ENCODE measurements at places on chromosomes 1 and 21.

DNA sequence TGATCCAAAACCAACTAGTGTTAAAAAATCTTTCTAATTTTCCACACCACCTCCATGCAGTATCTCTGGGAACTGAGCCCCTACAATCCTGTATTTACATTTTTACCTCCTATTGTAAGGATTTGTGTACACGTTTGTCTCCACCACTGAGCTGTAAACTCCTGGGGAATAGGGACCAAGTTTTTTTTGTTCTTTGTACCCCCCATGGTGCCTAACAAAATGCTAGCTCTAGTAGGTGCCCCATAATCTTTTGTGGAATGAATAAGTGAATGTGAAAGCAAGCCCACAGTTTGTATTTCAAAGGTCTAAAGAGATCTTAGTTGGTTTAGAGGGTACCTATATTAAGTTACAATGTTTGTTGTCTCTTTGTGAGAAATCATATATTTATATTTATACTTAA, 879 bp upstream of the WLS start:
- DNase-seq = no peak

GRCh38 chr1:16718908-16719533, 21.3 kb upstream of the RNU1-4 start:
- no peak for DNase-seq

DNA sequence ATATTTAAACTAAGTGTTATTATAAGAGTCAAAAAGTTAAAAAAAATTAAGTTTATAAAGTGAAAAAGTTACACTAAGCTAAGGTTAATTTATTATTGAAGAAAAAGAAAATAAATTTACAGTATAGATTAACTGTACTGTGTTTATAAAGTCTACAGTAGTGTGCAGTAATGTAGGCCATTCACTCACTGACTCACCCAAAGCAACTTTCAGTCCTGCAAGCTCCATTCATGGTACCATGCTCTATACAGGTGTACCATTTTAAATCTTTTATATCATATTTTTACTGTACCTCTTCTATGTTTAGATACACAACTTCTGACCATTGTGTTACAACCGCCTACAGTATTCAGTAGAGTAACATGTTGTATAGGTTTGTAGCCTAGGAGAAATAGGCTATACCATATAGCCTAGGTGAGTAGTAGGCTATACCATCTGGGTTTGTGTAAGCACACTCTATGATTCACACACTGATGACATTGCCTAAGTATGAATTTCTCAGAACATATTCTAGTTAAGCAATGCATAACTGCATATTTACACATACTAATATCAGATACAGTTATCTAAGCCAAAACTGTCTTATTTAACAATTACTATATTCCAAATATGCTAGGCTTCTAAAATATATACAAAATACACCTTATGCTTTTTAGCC, 80.6 kb upstream of the GFI1 start:
- no peak for DNase-seq

GRCh38 chr1:244782056-244782455, 53.4 kb upstream of the COX20 start:
- no peak for DNase-seq

DNA sequence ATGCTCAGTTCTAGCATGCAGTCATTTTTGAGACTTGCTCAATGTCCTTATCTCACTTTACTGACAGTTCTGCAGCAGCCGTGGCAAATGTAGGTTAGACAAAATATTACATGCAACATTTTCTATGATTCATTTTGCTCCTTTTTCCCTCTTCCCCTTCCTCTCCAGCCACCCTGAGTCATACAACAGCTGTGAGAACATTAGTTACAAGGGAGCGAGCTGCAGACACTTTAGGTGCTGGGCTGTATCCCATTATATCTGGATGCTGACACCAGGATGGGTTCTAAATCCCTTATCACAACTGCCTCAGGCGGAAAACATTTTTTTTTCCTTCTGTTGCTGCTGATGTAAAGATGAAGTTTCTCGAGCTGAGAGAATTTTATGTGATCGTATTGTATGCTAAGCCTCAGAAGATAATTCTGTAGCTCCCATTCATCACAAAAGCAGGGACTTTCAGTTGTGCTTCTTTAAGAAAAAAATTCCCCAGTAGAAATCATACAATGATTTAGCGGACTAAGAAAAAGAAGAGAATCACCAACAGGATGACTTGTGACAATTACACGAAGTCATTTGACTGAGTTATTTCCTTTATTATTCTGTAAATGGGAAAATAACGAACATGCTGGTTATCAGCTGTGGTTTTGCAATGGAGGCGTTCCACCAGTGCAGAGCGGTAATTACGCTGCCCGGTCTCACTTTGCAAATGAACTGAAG, 345.0 kb downstream of the DISC1 start:
- peak; percentile 32 for DNase-seq

GRCh38 chr1:227885135-227885647, 62.5 kb downstream of the WNT9A start:
- DNase-seq = no peak

DNA sequence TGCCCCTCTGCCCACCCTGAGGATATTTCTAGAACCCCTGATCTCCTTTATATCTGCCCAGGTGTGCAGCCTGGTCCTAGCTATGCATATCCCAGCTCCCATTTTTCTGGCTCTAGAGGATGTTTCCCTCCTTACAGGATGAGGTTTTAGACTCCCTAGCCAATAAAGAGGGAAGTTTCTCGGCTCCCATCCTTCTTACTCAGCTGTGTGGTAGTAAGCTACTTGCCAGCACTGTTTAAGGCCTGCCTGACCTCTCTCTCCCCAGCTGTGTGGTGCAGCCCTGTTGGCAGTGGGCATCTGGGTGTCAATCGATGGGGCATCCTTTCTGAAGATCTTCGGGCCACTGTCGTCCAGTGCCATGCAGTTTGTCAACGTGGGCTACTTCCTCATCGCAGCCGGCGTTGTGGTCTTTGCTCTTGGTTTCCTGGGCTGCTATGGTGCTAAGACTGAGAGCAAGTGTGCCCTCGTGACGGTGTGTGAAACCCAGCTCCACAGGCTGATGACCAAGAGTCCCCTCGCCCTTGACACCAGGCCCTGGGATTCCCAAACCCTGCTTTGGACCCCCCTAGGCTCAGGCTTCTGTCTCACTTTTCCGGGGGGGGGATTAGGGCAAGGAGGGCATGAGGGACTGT, 7.8 kb upstream of the P3R3URF start:
- no peak for DNase-seq

All from activated CD4-positive, alpha-beta T cell treated with anti-CD3 and anti-CD28 coated beads, Interleukin-2, amount 50 U/mL, for 16 hours (primary cell).